Stimulated activated CD8-positive, alpha-beta memory T cell treated with anti-CD3 and anti-CD28 coated beads, Interleukin-15, amount 100 ng/mL, for 24 hours (primary cell): ENCODE measurements at places on chromosomes 4 and X.

- no peak for DNase-seq
These were observed 194.3 kb upstream of the JADE1 start for GRCh38 chr4:128615197-128615596.

DNA sequence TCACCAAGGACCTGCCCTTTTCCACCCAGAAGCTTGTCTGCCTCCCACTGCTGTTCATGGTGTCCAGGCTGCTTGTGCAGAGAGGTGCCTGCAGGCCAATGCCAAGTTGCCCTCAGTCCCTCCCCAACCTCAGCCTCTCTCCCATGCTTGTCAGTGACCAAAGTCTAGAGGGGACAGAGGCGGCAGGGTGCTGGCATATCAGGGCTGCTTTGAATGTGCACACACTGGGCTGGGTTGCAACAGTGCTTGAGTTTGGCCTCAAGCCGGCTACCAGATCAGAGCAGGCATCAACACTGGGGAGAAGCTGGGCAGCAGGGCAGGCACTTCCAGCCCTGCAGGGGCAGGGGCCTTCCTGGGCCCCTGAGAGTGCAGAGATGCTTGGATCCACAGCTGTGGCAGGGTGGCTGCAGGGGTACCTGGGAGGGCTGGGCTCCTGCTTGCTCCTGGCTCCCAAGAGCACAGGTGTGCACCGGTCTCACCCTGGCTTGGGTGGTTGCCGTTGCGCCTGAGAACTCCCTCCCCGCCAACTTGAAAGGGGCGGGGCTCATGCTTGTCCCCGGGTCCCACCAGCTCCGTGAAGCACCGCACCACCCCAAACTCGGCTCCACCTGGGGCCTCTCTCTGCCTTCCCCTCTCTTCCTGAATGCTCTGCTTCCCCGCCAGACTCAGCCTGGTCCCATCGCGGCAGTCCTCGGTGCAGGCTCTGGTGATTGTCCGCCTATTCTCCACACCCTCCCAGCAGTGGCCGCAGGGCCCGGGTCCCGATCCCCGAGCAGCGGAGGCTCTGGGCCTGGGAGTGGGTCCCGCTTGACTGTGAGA is 1681.9 kb upstream of the ADGRL3 start:
- DNase-seq: no peak

- DNase-seq: no peak
These were observed 391.6 kb downstream of the ARHGAP24 start for GRCh38 chr4:85866508-85866907.

DNA sequence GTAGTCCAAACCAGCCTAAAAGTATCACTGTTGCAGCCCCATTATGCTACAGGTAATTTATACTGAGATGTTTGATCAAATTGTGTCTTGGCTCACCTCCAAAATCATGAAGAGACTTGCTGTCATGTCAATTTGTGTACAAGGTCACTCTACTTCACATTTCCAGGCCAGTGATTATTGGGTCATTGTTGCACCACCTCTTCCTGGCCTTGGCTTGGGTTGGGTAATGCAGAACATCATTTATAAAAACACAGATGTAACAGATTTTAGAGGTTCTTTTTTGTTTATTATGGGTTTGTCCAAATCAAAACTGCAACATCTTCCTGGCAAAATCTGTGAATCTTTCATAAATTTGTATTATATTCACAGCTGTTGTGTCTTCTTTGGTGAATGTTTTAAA is 459.5 kb downstream of the ANKRD50 start:
- no peak for DNase-seq

GRCh38 chrX:77949840-77950239 is 19.6 kb downstream of the PGAM4 start:
- DNase-seq: no peak

- no peak for DNase-seq
These were observed 44.8 kb downstream of the SPANXN3 start for GRCh38 chrX:143472347-143472938.

- no peak for DNase-seq
These were observed 39.0 kb downstream of the FRMD7 start for GRCh38 chrX:132088864-132089263.

DNA sequence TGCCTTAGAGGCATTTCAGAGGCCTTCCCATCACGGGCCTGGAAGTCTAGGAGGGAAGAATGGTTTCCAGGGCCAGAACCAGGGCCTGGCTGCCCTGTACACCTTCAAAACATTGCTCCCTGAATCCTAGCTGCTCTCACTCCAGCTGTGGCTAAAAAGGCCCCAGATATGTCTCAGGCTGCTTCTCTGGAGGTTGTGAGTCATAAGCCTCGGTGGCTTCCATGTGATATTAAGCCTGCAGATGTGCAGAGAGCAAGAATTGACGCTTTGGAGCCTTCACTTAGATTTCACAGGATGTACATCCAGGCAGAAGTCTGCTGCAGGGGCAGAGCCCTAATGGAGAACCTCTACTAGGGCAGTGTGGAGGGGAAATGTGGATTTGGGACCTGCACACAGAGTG is 502.5 kb downstream of the GRXCR1 start:
- DNase-seq: no peak

DNA sequence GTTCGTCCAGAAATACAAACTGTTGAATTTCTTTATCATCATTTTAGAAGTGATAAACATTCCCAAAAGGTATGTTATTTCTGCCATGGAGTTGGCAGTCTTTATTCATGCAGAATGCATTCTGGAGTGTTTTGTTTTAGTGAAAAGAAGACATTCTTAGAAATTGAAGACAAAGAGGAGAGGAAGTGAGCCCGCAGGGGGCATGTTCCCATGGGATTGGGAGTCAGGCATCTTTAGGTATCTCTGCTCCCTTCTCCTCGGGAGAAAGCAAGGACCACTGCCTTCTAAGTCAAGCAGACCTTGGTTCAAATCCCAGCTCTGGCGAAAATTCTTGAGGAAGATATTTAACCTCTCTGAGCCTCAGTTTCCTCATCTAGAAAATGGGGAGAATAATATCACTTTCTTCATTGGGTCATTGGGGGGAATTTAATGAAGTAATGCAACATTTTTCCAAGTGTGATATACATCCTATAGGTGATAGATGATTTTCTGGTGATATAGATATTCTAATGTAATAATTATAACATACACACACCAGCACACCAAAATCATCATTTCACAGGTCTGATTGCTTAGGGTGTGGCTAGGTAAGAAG is 26.5 kb upstream of the CHRNA9 start:
- DNase-seq: no peak

- no peak for DNase-seq
These were observed 51.3 kb downstream of the DTHD1 start for GRCh38 chr4:36332782-36333131.

DNA sequence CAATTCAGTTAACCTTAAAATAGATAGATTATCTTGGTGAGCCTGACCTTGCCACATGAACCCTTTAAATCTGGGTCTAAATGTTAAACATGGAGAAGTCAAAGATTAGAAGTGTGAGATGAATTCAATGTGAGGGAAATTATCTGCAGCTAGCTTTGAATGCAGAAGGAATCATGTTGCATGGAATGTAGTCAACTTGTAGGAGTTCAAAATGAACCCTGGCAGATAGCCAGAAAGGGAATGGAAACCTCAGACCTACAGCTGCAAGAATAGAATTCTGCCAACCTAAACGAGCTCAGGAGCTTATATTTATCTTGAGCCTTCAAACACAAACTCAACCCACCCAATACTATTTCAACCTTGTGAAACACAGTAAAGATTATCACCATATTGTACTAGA is 632.5 kb downstream of the KCTD8 start:
- no peak for DNase-seq

DNA sequence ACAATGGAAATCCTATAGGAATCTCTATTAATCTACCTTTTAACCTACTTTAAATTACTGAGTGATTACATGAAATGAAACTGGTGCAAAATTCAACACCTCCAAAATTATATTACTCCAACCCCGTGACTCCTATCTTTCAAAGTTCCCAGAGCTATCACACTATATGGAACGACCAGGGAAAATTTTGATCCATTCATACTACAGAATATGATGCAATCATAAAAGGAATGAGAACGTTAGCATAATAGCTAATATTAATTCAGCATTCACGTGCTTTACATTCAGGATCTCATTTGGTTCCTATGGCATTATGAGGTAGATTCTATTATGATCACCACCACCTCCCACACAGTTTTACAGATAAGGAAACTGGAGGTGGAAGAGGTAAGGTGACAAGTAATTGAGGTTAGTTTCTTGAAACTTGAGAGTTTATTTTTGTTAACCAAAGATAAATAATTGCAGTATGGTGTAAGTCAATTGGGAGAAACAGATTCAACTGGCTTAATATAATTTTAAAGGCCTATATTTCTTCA is 29.4 kb upstream of the INTS6L start:
- DNase-seq: no peak

- DNase-seq: no peak
These were observed 213.2 kb upstream of the ZFP42 start for GRCh38 chr4:187782286-187782824.

DNA sequence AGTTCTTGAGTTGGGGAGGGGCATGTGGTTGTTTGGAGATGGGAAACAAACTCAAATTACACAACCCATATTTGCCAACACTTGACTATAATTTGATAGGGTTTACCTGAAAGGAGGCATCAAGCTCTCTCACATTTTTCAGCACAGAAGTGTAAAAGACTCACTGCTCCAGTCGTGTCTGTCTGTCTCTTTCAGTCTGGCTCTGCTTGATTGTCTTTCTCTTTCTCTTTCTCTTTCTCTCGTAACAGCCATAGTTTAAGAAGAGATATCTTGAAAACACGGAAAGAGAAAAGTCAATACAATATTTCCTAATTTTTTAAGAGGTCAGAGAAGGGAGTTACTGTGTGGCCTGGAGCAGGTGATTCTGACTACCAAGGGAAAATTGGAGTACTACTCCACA is 413.6 kb upstream of the CXorf51A start:
- no peak for DNase-seq

- DNase-seq: no peak
These were observed 117.7 kb upstream of the PRPS2 start for GRCh38 chrX:12673487-12673886.

- no peak for DNase-seq
These were observed 23.3 kb upstream of the EOLA2 start for GRCh38 chrX:149961572-149961971.

DNA sequence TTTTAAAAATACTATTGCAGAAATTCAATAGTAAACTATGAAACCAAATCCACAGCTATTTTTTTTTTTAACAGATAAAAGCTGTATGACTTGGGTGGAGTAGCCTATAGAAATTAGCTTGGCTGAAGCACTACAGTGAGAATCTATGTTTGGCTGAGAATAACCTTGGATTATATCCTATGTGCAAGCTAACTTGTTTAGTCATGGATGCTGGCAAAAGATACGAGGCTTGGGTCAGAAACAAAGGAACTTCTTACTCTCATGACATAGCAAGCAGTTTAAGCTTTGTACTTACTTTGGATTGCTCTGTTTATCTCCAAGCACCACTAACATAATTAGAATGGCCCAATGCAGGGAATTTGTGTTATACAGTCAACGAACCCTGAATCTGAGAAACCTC is 119.2 kb upstream of the GRID2 start:
- DNase-seq: no peak

DNA sequence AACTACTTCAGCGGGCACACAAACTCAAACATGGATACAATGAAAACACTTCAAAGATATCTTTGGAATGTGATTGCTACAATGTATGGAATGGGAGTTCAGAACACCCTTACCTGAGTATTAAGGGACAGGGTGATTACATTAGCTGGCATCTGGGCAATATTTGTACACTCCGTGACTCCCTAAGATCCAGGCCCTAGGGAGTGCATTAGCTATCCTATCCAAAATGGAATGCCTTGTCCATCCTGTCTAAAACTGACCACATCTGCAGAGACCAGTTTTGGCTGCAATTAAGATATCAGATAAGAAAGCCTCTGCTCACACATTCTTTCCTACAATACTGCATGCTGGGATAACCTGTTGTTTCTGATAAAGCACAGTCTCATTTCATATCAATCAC is 176.6 kb upstream of the EMCN start:
- no peak for DNase-seq

GRCh38 chr4:178612733-178613132 is 1170.5 kb upstream of the AGA start:
- no peak for DNase-seq

DNA sequence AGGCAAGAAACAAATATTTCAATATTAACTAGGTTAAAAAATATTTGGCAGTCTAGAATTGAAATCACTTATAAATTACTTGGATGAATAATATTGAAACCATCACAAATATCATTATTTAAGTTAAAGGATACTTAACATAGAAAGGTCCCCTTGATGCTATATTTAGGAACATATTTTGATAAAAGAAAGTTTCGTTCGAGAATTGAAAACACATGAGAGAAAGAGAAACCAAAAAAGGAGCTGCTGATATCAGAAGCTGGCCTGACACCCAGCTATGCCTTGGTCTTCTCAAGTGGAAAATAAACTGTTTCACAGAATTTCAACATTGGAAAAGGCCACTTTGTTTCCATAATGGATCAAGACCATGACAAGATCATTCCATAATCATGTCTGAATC is 762.4 kb downstream of the DMD start:
- no peak for DNase-seq

GRCh38 chr4:150799207-150799606 is 215.9 kb downstream of the LRBA start:
- DNase-seq: no peak

DNA sequence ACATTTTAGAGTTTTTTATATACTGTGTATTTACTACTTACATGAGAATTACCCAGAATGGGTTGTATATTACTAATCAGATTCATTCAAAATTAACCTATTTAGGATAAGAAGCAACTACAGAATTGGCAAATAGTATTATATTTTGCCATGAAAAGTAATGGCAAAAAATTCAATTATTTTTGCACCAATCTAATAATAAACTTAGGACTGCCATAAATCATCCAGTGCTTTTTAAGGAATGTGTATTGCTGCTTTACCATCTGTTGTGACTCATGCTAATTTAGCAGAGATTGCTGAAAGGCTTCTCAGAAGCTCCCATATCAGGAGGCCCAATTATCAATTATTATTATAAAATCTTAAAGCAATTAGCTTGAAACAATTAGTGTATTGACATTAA is 24.0 kb downstream of the NPY2R start:
- no peak for DNase-seq

DNA sequence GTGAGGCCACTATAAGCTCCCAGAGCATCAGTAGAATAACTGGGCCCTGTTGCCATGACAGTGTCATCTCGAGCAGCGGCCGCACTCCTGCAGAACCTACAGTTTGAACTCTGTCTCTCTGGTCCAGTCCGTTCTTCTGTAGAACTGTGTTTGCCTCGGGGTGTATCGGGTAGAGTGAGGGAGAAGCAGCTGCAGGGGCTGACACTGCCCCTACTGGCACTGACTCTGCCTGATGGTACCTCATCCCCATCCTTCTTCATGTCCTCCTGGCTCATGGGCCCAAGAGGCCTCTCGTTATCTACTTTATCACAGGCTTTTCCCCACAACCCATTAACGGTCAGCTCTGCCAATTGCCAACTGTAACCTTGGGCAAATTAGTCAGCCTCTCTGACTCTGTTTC is 96.5 kb downstream of the NPNT start:
- DNase-seq: no peak

DNA sequence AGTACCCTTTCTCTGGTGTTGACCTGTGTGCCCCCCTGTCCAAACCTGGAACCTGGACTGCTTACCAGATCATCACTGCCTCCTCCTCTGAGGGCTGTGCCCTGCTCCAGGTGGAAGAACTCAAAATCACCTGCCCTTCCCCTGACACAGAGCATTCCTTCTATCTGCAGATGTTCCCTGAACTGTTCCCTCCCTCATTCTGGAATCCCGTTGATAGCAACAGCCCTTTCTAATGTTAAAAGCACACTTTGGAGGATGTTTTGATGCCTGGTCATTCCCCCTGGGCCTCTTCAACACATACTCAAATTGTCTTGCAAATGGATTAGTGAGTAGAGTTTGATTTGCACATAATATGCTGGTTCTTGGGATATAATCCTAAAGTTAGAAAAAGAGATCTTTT is 225.8 kb downstream of the FGF13 start:
- DNase-seq: no peak

- no peak for DNase-seq
These were observed 190.6 kb upstream of the SPRY1 start for GRCh38 chr4:123206016-123206415.
